ENCODE measurements at places on chromosomes 4 and X. TPM values are rescaled to one million over a fixed set of nuclear protein-coding genes. Genes with fewer than 3 reads are reported as not detected.
A peak's percentile ranks its signal among the peaks of the same experiment; 100 is the strongest.

GRCh38 chr4:157882901-157883300 lies 289.9 kb downstream of the GASK1B start:
- H3K36me3 ChIP-seq: no peaks in the 10 kb centered on the region
- H3K4me1 ChIP-seq: no peaks in the 10 kb centered on the region
- DNase-seq: no peak
- no peak overlapping the region for H3K27ac ChIP-seq

GRCh38 chr4:104896660-104897645 lies 249.7 kb upstream of the TET2 start:
- no peak overlapping the region for H3K4me3 ChIP-seq
- H3K4me1 ChIP-seq: no peaks in the 10 kb centered on the region
- H3K36me3 ChIP-seq: no peaks in the 10 kb centered on the region
- H3K27me3 ChIP-seq: no peaks in the 10 kb centered on the region
- DNase-seq: no peak
- no peak overlapping the region for H3K27ac ChIP-seq

DNA sequence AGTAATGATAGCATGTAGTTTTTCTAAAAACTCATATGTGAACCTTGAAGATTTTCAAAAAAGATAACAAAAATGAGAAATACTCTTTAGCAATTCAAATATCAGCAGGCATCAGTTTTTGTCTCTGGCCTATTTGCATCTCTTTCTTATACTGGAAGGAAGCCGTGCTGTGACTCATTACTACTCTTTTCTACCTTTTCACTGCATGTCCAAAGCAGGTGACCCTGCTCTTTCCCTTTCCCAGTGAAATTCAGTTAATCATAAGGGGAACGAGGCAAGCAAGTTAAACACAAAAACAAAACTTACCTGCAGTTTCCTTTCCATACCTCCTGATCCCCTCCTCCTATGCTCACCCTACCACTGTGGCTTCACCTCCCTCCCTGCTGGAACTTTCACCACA lies 9.3 kb downstream of the SPATA4 start:
- H3K36me3 ChIP-seq: no peaks in the 10 kb centered on the region
- H3K27me3 ChIP-seq: peaks cover 3% of the 10 kb centered on the region
- no peak overlapping the region for H3K27ac ChIP-seq
- no peak for DNase-seq
- no peak overlapping the region for H3K4me3 ChIP-seq

DNA sequence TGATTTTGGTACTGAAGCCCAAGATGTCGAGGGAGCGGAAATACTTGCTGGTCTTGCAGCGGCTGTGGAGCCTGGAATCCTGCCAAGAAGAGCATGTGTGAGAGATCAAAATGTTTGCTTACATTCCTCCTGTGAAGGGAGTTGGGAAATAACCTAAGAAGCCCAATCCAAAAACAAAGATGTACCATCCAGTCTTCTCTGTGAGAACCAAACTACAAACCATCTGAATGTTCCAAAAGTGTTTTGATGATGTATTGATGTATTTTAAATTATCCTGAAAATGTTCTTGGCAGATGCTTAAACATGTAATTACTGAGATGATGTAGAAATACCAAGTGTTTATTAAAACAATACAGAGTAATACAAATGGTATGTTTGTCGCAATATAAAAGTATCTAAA lies 10.1 kb upstream of the ADH1A start:
- no peak overlapping the region for H3K4me3 ChIP-seq
- H3K4me1 ChIP-seq: no peaks in the 10 kb centered on the region
- H3K27ac ChIP-seq: no peak overlapping the region
- no peaks in the 10 kb centered on the region for H3K27me3 ChIP-seq

- no peaks in the 10 kb centered on the region for H3K27me3 ChIP-seq
- DNase-seq: no peak
- no peaks in the 10 kb centered on the region for H3K4me1 ChIP-seq
- H3K36me3 ChIP-seq: no peaks in the 10 kb centered on the region
Measured at GRCh38 chrX:121504153-121504552, 456.7 kb downstream of the GLUD2 start.

- no peak for DNase-seq
- no peaks in the 10 kb centered on the region for H3K27me3 ChIP-seq
- no peak overlapping the region for H3K4me3 ChIP-seq
- peaks cover 21% of the 10 kb centered on the region for H3K4me1 ChIP-seq
Measured at GRCh38 chr4:37818752-37819151, 7.7 kb upstream of the PGM2 start.

GRCh38 chrX:136268051-136269048 lies 17.1 kb upstream of the MAP7D3 start:
- H3K4me1 ChIP-seq: no peaks in the 10 kb centered on the region
- peak; percentile 38 for DNase-seq
- no peaks in the 10 kb centered on the region for H3K27me3 ChIP-seq

Gene MECP2
- 24.3 TPM for polyA plus RNA-seq

Gene FRG2
- not detected for polyA plus RNA-seq

Gene KLHL34
- 0.38 TPM for polyA plus RNA-seq

Gene WAS
- polyA plus RNA-seq: 33.5 TPM

Data from CD8-positive, alpha-beta memory T cell (primary cell).